NCI-H1105 (cell line): ENCODE measurements at places on chromosomes 11 and 22.

DNA sequence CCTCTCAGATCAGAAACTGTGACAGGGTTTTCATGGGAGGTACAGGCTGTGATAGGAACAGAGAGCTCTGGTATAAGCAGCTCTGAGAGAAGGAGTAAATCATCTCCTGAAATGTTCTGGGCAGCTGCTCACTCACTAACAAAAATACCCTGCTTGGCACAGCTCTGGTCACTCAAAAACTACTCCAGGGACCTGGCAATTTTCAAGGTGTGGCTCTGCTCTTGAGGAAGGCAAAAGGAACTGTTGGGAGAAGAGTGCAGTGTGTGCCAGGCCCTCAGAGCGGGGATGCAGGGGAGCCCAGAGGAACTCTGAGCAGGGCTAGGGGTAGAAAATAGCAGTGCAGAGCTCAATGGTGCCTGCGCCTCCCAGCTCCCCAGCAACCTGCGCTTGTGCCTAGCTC, 180.5 kb upstream of the ZBED5 start:
- DNase-seq, result no peak

- no peak for DNase-seq
These were observed 20.3 kb downstream of the MYH9 start for GRCh38 chr22:36367479-36367878.

DNA sequence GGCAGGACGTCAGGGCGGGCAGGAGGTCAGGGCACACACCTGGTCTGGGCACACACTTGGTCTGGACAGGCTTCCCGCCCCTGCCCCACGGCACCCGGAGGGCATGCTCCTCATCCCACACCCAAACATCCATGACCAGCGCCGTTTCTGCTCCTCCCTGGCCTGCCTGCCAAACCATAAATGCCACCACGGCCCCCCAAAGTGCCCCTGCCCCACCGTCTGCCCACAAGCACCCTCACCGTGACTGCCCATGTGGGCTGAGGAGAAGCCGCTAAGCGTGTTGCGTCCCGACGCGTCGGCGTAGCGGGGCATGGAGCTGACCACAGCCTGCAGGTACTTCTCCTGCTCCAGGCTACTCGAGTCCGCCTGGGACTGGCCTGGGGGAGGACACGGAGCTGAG, 15.8 kb downstream of the SBF1 start:
- no peak for DNase-seq

- no peak for DNase-seq
These were observed 17.7 kb downstream of the CTNND1 start for GRCh38 chr11:57779276-57779675.

GRCh38 chr11:66136752-66137123, 66.7 kb downstream of the PACS1 start:
- no peak for DNase-seq

- peak; percentile 13 for DNase-seq
These were observed 29.1 kb upstream of the TXNRD2 start for GRCh38 chr22:19970479-19971275.
